ENCODE measurements at places on chromosomes 5 and 9.

GRCh38 chr5:59655693-59656309 lies 237.7 kb downstream of the PDE4D start:
- no peak for DNase-seq

- no peak for DNase-seq
Observed at GRCh38 chr9:129427149-129427548, 193.8 kb downstream of the C9orf50 start.

GRCh38 chr9:113154471-113154870 lies 3.7 kb downstream of the SLC31A2 start:
- peak; percentile 45 for DNase-seq

DNA sequence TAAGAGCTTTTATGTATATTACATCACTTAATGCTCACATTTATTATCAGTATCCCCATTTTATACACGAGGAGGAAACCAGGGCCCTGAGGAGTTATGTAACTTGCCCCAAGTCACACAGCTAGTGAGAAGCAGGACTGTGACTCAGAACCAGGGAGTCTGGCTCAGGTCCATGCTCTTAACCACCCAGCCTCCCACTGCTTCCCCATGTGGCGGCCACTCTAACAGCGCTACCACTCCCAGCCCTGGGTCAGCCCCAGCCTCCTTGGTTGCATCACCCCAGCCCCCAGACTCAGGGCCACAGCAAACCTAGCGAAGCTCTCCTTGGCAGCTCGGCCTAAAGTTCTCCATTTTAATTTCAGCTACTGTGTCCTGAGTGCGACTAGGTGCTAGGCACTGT lies 159.1 kb downstream of the PAX5 start:
- no peak for DNase-seq

- no peak for DNase-seq
Observed at GRCh38 chr5:113240951-113241726, 193.7 kb downstream of the TSSK1B start.

DNA sequence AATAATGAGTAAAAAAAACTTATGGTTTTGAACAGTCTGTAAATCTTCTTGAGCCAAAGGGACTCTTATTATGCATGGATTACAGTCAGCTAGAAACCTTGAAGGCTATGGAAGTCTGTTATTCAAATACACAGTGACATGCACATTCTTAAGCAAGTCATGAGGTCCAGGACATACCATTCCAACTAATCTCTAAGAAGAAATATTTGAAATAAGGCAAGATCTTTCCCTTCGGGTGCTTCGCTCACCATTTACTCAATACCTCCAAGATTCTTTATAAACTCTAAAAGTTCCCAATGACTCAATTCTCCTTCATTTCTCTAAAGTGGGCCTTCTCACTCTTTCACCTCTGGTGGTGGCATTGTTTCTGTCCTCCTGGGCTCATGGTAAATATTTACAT lies 811.0 kb downstream of the NR2F1-AS1 start:
- DNase-seq: peak; percentile 5

DNA sequence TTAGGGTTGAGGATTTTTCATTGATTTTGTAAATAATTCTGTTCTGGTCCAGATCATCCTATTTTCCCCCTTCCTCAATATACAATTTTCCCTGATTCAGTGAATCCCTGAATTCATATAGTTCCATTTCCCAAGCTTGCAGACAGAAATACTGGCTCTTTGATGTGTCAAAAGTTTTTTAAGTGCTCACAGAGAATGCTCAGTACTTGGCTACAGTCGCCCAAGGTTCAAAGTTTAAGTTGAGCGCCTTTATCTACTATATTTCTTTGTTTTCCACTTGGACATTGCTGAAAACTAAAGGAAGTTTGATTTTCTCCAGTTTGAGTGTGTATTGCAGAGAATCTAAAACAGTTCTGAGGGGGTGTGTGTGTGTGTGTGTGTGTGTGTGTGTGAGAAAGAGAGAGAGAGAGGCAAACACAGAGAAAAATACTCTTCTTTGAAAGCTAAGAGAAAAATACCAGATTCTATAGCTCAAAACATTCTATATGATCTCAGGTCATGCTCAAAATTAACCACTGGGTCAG lies 136.2 kb upstream of the ACO1 start:
- no peak for DNase-seq

- DNase-seq: no peak
Observed at GRCh38 chr5:58940446-58940845, 357.6 kb downstream of the RAB3C start.

- DNase-seq: no peak
Observed at GRCh38 chr5:1850324-1851154, 32.2 kb downstream of the IRX4 start.

- DNase-seq: peak; percentile 56
Observed at GRCh38 chr5:126970517-126971017, 59.8 kb downstream of the MARCHF3 start.

GRCh38 chr9:99401680-99402504 lies 179.8 kb downstream of the SEC61B start:
- no peak for DNase-seq

- no peak for DNase-seq
Observed at GRCh38 chr9:89183146-89183545, 4.5 kb upstream of the SHC3 start.

DNA sequence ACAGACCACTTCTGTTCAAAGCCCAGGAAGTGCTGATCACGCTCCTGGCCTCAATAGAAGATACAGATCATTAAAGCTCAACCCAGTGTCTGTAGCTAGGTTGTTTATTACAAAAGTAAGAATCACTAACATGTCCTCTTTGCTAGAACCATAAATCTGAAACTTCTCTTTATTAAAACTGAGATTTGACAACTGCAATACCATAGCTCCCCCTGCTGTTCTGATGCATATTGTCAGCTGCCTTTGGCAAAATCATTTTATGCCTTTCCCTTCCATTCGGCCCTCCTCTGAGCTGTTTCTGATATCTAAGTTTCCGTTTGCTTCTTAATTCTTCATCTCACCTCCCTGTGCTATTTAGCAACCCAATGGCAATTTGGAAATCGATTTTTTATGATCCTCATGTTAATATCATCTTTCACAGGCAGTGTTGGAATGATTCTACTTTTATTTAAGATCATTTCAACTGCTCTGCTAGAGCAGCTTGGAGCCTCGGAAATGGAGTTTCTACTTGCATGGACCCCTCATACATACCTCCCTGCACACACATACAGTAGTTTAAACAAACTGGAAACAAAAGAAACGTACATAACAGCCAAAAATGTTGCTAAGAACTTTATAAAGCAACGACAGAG lies 998.8 kb downstream of the MAT2B start:
- peak; percentile 5 for DNase-seq

- no peak for DNase-seq
Observed at GRCh38 chr5:19713740-19714139, 274.3 kb downstream of the CDH18 start.

GRCh38 chr5:35129921-35130485 lies 82.3 kb upstream of the AGXT2 start:
- DNase-seq: peak; percentile 11

- DNase-seq: peak; percentile 35
Observed at GRCh38 chr5:67038817-67039603, 157.6 kb downstream of the CD180 start.

DNA sequence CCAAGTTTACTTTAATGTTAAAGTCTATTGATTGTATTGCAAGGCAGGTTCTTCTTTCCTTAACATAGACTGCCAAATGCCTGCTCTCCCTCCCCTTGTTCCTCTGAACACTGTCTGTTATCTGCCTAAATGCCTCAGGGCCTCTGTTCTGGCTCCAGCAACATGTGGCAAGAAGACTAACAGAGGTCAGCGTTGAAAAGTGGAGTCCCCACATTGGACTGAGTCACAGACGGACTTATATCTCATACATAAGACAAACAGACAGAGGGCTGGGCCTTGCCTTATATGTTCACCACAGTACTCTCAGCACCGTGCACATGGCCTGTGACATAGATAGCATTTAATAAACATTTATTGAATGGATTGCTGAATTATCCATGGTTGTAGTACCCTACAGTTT lies 91.4 kb downstream of the TSSK1B start:
- no peak for DNase-seq

DNA sequence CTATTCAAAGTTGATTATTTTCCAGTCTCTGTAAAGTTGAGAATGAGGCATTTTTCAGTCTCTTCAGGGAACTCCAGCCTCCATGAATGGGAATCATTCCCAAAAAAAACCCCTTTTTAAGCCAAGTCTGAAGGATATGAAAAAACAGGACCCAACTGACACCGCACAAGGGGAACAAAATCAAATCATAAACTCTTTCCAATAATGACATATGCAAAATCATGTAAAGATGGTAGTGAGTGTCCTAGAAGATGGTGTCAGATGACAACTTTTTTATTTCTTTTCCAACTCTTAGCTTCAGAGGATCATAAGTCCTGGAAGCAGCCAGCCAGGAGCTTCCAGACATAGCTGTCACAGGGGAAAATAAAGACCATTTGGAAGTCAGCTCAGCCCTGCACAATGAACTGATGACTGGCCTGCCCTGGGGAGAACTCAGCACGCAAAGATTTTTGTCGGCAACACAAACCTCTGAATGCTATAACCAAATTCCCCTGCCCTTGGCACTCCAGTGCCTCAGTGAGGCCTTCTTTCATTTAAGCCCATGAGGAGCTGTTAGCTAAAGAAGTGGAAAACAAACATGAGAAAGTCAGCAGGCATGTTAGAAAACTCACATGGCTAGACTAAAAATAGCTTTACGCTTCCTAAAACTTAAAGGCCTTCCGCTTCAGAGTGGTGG lies 85.4 kb downstream of the SLC1A3 start:
- no peak for DNase-seq

DNA sequence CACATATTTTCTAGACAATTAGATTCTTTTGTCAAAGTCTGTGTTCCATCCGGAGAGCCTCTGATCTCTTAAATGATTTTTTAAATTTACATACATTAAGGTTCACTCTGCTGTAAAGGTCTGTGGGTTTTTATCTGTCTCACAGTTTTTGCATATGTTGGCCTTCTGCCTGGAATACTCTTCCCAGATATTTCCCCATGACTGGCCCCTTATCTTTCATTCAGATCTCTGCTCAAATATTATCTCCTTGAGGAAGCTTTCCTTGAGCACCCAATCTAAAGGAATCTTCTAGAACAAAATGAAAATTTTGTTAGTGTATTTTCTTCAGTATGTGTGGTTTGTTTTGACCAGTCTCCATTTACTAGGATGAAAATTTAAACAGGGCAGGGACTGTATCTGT lies 26.3 kb downstream of the FAF2 start:
- DNase-seq: no peak

DNA sequence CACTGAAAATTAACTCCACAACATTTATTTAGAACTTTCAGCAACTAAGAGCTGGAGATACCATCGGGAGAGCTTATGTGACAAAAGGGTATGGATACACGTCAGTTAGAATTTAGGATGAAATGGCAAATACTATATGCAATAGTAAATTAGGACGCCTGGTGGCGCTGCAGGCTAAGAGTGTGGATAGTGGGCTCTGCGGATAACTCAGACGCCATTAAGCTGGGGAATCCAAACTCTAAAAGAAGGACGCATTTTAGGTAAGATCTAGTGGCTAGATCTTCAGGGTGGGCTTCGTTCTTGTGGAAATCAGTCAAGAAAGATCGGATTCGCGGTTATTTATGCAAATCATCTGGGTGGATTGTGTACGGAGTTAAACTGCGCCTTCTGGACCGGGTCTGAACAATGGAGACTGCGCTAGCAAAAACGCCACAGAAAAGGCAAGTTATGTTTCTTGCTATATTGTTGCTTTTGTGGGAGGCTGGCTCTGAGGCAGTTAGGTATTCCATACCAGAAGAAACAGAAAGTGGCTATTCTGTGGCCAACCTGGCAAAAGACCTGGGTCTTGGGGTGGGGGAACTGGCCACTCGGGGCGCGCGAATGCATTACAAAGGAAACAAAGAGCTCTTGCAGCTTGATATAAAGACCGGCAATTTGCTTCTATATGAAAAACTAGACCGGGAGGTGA lies at the start of gene PCDHB5:
Gene PCDHB5 (plus strand): TSS at position 177 of the 688 bp plus-strand sequence. CDS start 229 bp downstream, at position 406.
- DNase-seq: no peak

- DNase-seq: peak; percentile 68
Observed at GRCh38 chr5:122907276-122907675, 61.9 kb downstream of the SNX24 start.

DNA sequence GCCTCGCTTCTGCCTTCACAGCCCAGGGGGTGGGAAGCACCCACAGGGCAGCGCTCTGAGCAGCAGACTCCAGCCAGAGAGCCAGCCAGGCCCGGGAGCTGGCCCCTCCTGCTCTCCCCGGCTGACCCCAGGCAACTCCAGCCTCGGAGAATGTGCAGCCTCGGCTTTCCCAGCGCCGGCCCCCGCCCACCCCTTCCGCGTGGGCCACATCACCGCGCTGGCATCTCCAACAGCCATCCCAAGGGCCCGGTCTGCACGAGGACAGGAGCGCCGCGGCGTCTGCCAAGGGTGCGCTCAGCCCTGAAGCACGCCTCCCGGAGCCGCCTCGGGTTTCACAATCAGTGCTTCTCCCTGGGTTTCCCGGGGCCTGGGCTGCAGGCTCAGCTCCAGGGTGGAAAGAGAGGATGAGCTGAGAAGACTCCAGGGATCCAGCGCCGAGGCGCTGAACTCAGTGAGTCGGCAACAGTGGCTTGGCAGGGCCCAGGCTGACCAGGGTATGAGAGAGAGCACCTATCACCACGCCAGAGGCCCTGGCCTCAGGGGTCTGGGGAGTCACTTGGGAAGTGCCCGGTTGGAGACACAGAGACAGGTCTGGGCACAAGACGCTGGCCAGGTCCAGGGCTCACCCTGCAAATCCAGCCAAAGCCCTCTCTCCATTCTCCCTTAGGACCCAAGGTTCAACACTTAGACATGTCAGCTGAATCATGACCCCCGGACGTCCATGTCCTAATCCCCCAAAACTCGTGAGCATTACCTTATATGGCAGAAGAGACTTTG lies 79.6 kb downstream of the ADAMTS2 start:
- DNase-seq: peak; percentile 99

DNA sequence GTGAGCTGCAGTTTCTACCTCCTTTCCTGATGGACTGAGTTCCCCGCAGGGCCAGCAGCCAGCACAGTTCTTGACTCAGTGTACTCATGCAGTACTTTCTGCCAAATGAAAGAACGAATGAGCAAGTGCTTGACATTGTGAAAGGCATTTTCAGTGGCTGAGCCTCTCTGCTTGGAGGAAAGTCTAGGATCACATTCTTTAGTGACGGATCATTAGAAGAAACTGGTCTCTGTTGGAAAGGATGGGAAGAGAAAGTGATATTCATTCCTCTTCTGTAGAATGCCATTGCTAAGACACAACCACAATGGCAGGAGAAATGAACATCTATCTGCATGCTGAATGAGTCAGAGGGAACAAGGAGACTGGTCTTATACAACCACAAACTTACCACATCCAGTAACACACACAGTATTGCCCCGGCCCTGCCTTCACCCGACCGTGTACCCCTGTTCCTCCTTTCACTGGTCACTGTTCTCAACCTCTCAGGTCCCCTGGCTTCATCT lies 206.9 kb downstream of the CRB2 start:
- peak; percentile 54 for DNase-seq

DNA sequence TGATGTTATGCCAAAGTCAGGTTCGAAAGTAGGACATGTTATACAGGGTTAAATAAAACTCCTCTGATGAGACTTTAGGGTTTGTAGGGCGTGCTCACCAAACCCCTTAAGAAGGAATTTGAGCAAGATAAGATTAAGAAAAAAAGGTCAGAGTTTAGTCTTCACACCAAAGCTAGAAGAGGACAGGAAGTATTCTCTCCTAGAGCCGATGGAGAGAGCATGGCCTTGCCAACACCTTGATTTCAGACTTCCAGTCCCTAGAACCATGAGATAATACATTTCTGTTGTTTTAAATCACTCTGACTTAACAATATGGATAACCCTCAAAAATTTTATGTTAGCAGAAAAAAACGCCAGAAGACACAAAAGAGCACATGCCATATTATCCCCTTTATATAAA lies 16.3 kb upstream of the PLCXD3 start:
- DNase-seq: no peak

- peak; percentile 30 for DNase-seq
Observed at GRCh38 chr5:141969783-141970771, 1.2 kb downstream of the RNF14 start.

Measured in hepatic stellate cell (primary cell).